ENCODE measurements at places on chromosomes 6 and 20. TPM values are rescaled to one million over a fixed set of nuclear protein-coding genes. Genes with fewer than 3 reads are reported as not detected.

Gene CFB
- total RNA-seq: 3.9 TPM

Gene IL20RA
- total RNA-seq: 3.8 TPM

Gene DYNLT1
- total RNA-seq: 149 TPM

Gene GSTA2
- not detected for total RNA-seq

Gene SLC22A16
- not detected for total RNA-seq

Gene SCRT2
- total RNA-seq: not detected

Gene DST
- total RNA-seq: 271 TPM

Gene UTRN
- 19.2 TPM for total RNA-seq

Data from airway epithelial cell (primary cell).